ENCODE measurements at places on chromosomes 2 and 18.

DNA sequence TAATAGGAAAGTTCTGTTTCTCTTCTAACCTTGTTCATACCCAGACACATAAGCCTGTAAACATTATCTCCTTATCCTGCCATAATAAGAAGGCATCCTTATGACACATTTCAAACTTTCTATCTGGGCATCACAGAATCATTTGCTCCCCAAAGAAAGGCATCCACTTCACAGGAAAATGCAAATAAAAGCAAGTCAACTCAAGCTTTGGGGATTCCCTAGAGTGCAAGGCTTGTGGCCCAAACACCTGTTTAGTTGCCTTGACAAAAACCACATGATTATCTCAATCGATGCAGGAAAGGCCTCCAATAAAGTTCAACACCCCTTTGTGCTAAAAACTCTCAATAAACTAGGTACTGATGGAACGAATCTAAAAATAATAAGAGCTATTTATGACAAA, 195.7 kb upstream of the GALNT5 start:
- DNase-seq, result no peak

DNA sequence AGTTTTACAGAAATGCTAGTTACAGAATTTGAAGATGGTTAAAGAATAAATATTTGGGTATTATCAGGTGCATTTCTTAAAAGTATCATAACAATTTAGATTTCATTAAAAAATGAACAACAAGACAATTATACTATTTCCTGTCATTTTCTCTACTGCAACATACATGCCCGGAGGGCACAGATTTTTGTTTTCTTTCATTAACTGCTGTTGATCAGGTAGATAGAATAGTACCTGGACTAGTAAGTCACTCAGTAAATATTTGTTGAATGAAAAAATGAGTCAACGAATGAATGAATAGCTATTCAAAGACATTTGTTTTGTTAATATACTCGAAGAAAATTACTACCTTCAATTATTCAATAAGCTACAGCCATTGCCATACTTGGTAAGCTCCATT, 531.2 kb upstream of the VRK2 start:
- no peak for DNase-seq

- DNase-seq, result no peak
Measured at GRCh38 chr2:158775273-158776027, 19.7 kb upstream of the DAPL1 start.

DNA sequence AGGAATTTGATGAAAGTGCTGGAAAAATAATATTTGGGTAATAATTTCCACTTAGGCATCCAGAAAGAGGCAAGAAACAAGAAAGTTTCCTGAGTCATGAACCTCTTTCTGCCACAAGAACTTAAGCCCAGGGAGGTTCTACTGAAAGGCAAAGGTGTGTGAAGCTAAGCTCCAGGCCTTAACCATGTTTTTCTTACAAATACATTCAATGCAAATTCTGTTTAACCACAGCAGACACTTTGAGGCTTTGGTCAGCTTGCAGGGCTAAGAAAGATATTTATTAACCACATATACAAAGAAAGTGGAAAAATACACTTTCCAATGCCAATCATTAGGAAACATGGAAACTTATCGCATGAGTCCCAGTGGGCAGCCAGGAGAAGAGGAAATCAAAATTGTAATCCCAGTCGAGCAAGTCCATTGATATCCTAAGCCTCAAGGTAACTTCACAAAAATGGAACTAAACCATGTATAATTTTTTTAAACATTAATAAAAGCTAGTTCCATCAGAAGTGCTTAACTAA, 68.3 kb downstream of the PIEZO2 start:
- DNase-seq, result no peak

DNA sequence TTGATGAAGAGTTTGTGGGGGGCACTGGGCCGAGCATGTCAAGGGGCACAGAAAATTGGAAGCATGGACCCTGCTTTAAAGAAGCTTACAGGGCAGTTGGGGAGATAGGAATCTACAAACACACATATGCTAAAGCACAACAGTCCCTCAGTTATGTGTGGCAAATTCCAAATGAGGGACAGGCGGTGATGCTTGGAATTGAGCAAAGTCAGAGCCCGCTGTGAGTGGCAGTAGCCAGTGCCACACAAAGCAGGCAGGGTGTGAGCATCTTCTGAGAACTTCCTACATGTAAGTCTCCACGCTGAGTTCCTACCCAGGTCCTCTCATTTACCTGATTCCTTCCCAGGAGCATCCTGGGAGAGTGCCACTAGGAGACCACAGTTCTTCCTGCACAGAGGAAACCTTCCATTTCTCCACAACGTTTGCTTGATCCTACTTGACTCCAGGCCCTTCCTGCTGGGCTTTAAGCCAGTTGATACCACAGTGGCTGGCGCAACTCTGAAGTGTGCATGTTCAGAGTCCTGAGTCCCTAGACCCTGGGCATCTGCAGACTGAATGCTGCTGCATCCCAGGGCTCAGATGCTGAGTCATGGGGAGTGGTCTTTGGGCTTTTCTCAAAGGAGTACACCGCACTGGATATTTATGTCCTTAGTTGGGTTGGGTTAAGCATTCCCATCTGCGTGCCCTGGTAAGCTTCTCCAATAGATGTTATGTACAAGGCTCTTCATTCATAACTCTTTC, 287.3 kb upstream of the REV1 start:
- DNase-seq, result peak; percentile 53

Data from fibroblast of skin of right quadriceps (primary cell).